ENCODE measurements at places on chromosomes 3 and 15.

DNA sequence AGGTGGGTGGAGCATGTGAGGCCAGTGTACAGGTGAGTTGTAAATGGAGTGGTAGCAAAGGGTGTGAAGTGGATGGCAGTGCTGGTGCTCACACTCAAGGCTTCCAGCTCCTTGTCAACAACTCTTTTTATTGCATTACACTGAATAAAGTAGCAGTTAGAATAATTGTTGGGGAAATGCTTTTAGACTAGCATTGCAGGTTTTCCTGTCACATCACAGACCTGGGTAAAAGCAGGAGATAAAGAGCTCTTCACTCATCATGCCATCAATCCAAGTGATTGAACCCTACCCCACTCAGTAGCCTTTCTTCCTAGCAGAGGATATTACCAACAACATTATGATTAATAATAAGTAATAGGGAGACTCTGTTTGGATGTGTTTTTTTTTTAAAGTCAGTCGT, 81.6 kb downstream of the CDIN1 start:
- no peak for DNase-seq

DNA sequence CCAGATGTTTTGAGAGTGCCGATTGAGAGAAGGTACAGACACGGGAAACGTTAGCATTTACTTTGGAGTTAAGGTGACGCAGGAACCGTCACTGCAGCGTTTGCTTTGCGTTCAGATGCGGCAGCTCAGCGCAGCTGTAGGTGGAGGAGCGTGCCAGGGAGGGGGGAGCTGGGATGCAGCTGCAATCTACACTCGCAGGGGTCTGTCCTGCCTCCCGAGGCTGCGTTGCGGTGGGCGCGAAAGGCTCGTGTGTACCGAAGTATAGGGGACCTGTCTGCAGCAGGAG, 425 bp upstream of the FYTTD1 start:
- peak; percentile 72 for DNase-seq

GRCh38 chr3:38738630-38739395, 77.2 kb downstream of the SCN10A start:
- no peak for DNase-seq

GRCh38 chr15:55434989-55435825, 26.9 kb downstream of the PIERCE2 start:
- DNase-seq: no peak

GRCh38 chr3:27423463-27423862, 54.3 kb upstream of the NEK10 start:
- no peak for DNase-seq

GRCh38 chr3:167728176-167728575, 6.5 kb downstream of the PDCD10 start:
- no peak for DNase-seq

GRCh38 chr15:72856549-72857040, 73.0 kb upstream of the ADPGK start:
- DNase-seq: no peak

DNA sequence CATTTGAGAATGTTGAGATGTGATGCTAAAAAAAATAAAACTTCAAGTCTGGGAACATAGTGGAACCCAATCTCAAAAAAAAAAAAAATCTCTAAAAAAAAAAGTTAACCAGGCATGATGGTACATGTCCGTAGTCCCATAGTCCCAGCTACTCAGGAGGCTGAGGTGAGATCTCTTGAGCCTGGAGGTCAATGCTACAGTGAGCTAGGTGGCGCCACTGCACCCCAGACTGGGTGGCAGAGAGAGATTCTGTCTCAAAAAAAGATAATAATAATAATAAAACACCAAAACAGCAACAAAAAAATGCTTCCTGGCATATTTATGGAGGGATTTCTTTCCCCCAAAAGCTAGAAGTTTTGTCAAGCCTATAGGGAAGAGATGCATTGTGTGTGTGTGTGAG, 361.6 kb downstream of the ROBO1 start:
- DNase-seq: no peak

- no peak for DNase-seq
Observed at GRCh38 chr3:117490716-117491115, 781.1 kb downstream of the TUSC7 start.

GRCh38 chr3:112293368-112294321, at the start of gene SLC9C1:
Gene SLC9C1, minus strand, starts transcription at chr3:112294216. Its CDS starts 7,425 bp downstream, at chr3:112286791.
- DNase-seq: no peak

DNA sequence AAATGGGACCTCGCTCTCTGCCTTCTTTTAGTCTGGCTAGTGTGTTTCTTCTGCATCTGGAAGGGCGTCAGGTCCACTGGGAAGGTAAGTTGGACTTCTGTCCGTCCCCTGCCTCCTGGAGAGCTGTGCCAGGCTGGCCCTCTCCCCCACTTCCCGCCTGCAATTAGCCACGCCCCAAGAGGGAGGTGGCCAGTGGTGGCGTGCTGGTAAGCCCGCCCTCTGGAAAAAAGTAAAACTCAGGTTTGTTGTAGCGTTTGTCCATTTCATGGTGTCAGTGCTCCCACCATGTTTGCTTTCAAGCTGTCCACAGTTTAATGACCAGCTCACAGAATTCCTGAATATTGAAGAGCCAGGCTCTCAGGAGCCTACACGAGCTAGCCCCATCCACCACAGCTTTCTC, 55.6 kb downstream of the SLC6A6 start:
- no peak for DNase-seq

GRCh38 chr15:40796512-40796911, 10.4 kb upstream of the ZFYVE19 start:
- DNase-seq: no peak

DNA sequence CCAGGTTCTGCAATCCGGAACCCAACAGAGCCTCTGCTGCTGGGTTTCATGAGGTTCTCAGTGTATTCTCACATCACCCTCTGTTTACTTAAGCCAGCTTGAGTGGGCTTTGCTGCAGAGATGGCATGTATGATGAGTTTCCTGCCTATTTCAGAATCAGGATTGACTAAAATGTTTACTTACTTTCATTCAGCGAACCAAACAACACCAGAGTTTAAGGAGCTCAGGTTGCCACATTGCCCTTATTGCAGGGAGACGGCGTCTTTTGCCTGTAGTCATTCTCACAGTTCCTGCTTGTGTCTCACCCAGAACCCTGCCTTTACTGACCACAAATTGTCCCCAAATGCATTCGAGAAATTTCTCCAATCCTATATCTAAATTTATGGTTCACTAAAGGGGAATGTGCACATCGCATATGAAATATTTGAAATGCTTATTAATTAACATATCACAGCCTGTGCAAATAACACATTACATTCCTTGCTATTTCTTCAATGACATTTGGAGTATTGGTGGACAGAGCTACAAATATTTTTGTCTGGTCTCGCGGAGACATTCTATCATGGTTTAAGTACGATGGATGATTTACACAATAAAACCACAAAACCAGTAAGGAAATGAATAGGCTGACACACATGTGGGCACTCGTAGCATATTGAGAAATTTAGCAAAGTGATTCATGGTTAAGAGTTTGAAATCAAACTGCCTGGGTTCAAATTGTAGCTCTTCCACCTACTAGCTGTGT, 377.2 kb upstream of the CFAP20DC start:
- no peak for DNase-seq

DNA sequence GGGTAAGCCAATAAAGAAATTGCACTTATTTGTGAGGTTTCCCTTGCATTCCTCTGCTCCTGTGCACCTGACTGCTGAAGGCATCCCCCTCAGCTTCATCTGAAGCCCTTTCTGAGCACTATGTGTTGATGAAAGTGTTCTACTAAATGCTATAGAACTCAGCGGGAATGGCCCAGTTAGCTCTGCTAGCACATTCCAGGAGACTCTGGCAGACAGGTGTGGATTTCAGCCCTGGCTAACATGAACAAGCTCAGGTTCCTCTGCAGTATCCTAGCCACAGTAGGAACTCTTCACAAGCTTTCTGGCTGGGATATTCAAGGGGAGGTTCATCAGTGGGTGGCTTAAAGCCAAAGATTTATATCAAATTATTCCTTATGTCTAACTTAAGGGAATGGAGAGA, 265.5 kb downstream of the RORA start:
- DNase-seq: no peak

- no peak for DNase-seq
Observed at GRCh38 chr3:97958396-97958795, 13.8 kb downstream of the RIOX2 start.

- DNase-seq: no peak
Observed at GRCh38 chr3:26247712-26248111, 374.9 kb upstream of the LRRC3B start.

DNA sequence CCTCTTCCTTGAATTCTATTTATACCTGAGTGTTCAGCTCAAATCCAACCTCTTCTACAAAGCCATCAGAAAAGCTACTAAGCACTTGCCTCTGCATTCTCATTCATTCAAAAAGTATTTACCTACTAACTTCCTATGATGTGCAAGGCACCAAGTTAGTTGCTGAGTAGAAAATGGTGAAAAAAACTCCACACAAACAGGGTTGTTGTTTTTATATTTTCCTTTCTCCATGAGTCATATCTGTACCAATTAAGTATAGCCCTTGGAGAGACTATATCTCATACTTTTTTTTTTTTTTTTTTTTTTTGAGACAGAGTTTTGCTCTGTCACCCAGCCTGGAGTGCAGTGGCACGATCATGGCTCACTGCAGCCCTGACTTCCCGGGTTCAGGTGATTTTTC, 67.7 kb downstream of the IGF2BP2 start:
- no peak for DNase-seq

GRCh38 chr3:129695230-129695629, 88.8 kb upstream of the PLXND1 start:
- no peak for DNase-seq

GRCh38 chr3:13019243-13020095, 53.8 kb downstream of the IQSEC1 start:
- no peak for DNase-seq

DNA sequence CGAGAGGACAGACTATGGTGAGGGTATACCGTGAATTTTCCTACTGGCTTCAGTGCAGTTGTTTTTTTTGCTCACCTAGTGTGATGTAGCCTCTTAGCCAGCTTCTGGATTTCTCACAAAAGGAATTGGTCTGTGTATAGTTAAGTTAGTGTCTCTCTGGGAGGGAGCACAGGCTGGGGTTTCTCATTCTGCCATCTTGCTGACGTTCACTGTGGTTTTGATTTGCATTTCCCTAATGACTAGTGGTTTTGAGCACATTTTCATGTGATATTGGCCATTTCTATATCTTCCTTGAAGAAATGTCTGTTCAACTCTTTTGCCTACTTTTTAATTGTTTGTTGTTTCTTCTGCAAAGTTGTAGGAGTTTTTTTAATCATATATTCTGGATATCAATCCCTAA, 2.2 kb upstream of the CD86 start:
- DNase-seq: no peak

- no peak for DNase-seq
Observed at GRCh38 chr3:188972310-188972709, 199.5 kb upstream of the TPRG1 start.

GRCh38 chr15:27869697-27870281, 229.3 kb downstream of the OCA2 start:
- DNase-seq: no peak

GRCh38 chr15:64837502-64837901, 4.2 kb upstream of the PLEKHO2 start:
- no peak for DNase-seq

DNA sequence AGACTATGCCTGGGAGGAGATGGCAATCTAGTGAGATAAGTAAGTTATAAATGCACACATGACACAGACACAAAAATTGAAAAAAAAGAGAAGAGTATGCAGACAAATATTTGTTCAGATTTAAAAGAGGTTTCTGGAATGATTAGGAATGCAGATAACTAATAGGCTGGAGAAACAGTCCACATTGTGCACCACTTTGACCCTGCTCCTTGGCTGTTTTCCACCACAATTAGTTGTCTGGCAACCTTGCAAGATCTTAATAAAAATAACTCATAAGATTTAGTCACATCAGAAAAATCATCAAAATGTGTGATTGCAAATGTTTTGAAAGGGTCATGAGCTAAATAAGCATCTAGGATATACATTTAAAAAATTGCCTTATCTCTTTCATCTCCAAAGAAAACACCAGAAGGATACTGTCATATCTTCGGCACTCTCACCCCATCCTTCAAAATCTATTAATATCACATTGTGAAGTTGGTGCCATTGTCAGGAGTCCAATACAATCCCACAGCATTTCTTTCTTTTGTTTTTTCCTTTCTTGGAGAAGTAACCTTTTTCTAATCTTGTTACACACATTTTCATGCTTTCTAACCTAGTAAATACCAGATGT, 153.7 kb upstream of the KCNMB2 start:
- DNase-seq: no peak

DNA sequence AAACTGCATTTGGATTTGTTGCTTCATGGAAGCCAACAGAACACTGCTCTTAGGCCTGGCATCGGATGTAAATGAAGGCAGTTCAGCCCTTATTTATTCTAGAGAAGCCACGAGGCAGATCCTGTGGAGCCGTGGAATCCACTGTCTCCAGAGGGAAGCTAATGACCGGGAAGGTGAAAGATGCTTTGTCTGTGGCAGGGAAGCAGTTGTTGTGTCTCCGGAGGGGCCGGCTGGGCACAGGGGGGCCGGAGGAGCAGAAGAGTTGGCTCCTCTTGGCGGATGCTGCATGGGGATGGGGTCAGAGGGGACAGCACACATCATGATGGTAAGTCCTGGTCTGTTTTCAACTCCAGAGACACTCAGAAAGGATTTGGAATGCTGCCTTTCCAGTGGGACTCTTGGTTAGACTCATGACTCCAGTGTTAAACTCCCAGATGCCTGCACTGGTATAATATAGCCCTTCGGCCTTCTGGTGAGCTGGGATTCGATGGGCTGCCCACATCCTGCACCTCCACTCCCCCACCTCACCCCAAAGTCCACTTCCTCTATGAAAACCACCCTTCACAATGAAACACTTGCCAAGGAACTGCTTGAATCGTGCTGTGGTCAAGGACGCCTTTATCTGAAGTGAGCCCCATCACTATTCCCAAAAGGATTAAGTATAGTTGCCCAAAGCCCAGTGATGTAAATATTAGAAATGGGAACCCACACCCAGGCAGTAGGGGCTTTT, 33.6 kb downstream of the TPM1 start:
- DNase-seq: no peak

GRCh38 chr3:151940481-151940880, 67.0 kb downstream of the SUCNR1 start:
- DNase-seq: no peak

- no peak for DNase-seq
Observed at GRCh38 chr3:3589715-3590130, 209.5 kb upstream of the LRRN1 start.

- DNase-seq: no peak
Observed at GRCh38 chr15:75921732-75922703, 18.3 kb downstream of the FBXO22 start.

DNA sequence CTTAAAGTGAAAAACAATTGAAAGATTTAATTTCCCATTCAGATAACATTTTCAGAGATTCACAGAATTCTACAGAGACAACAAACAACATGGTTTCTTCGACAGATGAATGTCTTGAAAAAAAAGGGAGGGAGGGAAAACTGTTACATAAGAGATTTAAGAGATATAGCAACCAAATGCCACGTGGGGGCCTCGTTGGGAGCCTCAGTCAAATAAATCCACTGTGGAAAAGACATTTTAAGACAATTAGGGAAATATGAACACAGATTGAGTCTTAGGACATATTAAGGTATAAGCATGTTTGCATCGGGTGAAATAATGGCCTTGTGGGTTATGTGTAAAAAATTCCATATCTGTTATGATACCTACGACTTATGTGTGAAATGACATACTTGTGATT, 5.0 kb upstream of the PRRT3 start:
- DNase-seq: no peak
